ENCODE measurements at places on chromosomes 3 and 15. TPM values are rescaled to one million over a fixed set of nuclear protein-coding genes. Genes with fewer than 3 reads are reported as not detected.

Gene GJD2
- not detected for polyA plus RNA-seq

Gene ZMAT3
- 3.6 TPM for polyA plus RNA-seq

Gene PDCD7
- polyA plus RNA-seq, result 34.6 TPM

Gene SYNPR
- not detected for polyA plus RNA-seq

Gene HYAL1
- not detected for polyA plus RNA-seq

Gene SLITRK3
- not detected for polyA plus RNA-seq

Gene SLC12A1
- not detected for polyA plus RNA-seq

Gene PRKAR2A
- 4.3 TPM for polyA plus RNA-seq

Gene USP13
- polyA plus RNA-seq, result 1.9 TPM

Gene PROK2
- polyA plus RNA-seq, result 0.07 TPM

Gene GOLGA8T
- not detected for polyA plus RNA-seq

Gene ZNF660
- polyA plus RNA-seq, result 0.92 TPM

Gene NPAP1
- not detected for polyA plus RNA-seq

Gene PDZRN3
- not detected for polyA plus RNA-seq

Data from B cell (primary cell).